ENCODE measurements at places on chromosomes 7 and 10.

GRCh38 chr10:95518455-95519452, 42.4 kb downstream of the SORBS1 start:
- DNase-seq, result no peak

DNA sequence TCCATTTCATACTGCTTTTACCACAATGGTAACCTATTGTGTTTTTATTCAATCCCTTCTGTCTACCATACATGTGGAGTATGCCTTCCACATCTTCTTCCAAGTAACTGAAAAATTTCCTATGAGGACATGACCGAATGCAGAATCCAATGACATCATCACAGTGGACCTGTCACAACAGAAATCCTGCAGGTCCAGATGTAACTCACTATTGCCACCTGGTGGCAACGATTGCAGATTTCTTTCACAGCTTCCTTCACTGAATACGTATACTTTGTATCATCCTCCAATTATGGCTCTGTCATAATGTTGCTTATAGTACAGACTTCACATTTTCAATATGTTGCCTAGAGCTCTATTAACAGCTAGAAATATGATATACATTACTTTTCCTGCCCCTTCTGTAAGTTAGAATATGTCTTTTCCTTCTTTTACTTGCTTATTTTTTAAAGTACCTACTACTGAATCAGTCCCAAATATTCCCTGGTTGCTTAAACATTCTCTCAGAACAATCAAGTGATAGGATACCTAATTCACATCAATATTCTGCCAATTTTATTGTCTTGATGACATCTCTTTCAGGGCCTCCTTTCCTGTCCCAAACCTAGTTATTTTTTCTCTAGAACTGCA, 45.4 kb downstream of the SLC13A1 start:
- peak; percentile 23 for DNase-seq

GRCh38 chr10:30749385-30749784, 119.8 kb upstream of the LYZL2 start:
- no peak for DNase-seq

DNA sequence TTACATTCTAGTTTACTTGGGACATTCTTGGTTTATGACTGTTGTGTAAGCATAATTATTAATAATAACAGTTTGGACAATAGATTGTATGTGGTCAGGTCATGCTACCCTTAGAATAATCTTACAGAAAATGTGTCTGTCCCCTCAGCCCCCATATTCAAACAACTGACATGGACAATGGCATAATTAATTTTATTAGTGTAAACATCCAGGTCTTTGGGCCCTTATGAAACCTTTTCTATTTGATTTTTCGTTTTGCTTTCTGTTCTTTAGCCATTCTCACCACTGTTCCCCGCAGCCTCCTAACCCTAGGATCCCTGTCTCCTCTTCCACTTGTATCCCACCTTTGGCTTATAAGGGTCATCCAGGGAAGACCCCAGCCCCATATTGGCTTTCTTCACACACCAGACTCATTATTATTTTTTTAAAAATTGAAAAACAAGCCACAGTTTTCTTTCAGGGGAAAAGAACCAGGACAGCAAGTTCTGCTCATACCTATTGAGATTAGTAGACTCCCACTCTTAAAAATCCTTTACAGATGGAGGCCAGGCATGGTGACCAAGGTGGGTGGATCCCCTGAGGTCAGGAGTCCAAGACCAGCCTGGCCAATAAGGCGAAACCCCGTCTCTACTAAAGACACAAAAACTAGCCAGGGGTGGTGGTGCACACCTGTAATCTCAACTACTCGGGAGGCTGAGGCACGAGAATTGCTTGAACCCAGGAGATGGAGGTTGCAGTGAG, 11.5 kb downstream of the VIM start:
- DNase-seq, result no peak

GRCh38 chr10:36711361-36711760, 414.0 kb upstream of the ANKRD30A start:
- no peak for DNase-seq

GRCh38 chr10:102384053-102384452, 11.5 kb upstream of the NFKB2 start:
- DNase-seq, result no peak

GRCh38 chr10:75021379-75022249, 89.8 kb upstream of the SAMD8 start:
- DNase-seq, result no peak

DNA sequence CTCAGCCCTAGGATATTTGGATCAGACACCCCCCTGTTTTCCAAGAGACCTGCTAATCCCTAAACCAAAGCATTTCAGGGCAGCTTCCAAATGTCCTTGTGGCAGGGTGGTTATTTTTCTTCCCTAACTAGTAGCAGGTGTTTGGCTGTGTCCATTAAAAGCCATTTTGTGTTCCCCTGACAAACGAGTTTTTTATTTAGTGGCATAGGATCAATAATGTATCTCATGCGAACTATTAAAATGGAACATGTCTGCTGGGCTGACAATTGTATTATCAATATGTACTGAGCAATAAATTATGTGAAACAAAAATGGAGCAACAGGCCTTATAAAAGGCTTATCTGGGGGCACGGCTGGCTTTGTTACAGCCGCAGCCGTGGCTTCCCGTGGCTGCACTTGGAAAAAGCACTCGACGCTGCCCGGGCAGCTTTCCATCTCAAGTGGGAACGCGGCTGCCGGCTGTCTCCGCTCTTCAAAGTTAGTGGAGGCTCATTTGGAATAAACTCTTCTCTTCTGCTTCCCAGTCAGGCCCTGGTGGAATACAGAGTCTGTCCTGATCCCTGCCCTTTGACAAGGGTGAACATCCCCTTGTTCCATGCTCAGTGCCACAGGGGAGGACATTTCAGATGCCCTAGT, 554.3 kb downstream of the TYW1 start:
- no peak for DNase-seq

- DNase-seq, result no peak
These were observed 82.5 kb downstream of the TMEM168 start for GRCh38 chr7:112707655-112708054.
